Cerebellar nuclear complex (tissue), 1 donor: ENCODE measurements at places on chromosomes 13 and 19.

DNA sequence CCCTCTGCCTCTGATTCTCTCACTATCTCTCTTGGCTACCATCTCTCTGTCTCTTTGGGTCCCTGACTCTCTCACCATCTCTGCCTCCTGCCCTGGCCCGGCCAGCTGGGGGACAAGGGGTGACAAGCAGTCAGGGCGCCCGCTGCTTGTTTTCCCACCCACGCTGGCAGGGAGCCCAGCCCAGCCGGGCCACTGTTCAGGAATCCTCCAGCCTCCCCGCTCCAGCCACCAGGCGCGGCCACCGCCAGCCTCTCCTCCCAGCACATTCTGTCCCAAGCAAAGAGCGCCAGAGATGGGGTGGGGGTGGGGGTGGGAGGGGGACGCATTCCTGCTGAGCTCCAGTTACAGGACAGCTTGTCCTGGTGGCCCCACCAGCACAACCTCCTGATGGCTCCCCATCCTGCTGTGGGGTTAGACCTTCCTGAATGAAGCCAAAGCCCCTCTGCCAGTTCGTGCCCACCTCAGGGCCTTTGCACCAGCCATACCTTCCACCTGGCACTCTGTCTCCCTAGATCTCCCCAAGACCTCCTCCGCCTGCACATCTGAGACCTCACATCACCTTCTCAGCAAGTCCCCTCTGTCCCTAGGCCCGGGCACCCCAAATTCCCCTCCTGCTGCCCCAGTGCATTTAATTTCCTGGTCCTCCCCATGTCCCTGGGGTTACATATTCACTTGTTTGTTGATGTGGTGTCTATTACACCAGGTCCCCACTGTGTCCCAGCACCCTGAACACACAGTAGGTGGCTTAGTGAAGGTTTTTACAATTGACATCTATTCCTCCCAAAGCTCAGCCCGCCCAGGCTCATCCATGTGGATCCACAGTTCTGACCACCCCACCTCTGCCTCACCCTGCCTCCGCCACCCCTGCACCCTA, 12.5 kb downstream of the ARRDC2 start:
- DNase-seq = no peak

- DNase-seq = no peak
Measured at GRCh38 chr13:46387064-46387851, at the start of gene RUBCNL. Gene RUBCNL, minus strand, starts transcription at chr13:46387252. Its CDS starts 14,777 bp downstream, at chr13:46372475.

GRCh38 chr19:51014242-51014641, 5.3 kb downstream of the KLK10 start:
- DNase-seq = no peak

- DNase-seq = no peak
Measured at GRCh38 chr13:33441015-33441414, 155.5 kb upstream of the STARD13 start.

GRCh38 chr19:57825511-57825910, 4.6 kb upstream of the ZNF587B start:
- no peak for DNase-seq

- DNase-seq = no peak
Measured at GRCh38 chr19:16698914-16699313, 20.7 kb upstream of the NWD1 start.

DNA sequence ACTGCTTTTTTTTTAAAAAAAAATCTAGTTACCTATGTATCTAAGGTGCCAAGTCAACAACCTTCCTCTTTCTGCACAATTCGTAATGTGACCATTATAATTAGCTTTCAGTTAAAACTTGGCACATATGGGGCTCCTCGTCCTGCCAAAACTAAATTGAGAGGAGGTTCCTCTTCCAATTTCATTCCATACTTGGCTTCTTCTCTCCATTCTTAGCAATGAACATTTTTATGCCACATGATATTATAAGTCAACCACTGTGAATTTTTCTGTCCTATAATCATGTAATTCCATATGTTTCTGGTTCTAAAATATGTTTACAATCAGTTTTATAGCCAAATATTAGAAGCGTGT, 177.0 kb downstream of the DCLK1 start:
- DNase-seq = peak; percentile 63

DNA sequence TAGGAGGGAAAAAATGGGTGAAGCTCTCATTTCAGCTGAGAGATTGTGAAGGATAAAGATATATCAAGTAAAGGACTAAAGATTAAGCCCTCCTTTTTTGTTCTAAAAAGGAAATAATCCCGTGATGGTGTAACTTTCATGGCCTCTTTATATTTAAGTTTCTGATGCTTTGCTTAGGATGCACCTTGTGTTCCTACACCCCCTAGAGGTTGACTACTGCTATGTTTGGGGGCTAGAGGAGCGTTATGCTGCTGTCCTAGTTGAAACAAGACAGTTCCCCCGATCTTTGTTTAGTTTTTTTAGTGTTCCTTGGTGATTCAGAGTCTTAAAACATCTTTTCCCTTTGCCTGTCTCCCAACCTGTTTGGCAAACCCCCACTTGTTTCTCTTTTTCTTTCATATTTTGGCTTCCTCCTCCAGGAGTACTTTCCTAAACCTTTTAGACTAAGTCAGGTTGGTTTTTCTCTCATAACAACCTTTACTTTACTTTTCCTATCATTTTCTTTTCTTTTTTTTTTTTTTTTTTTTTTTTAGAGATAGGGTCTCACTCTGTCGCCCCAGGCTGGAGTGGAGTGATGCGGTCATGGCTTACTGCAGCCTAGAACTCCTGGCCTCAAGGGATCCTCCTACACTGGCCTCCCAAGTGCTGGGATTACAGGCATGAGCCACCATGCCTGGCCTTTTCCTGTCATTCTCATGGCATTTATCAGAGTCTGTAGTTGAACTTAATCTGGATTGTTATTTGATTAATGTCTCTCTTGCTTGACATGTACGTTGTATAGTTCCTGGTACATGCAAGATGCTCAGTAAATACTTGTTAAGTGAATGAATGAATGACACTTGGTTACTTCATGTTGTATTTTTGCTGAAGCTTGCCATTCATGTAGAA, 2.8 kb downstream of the UBA2 start:
- DNase-seq = no peak

GRCh38 chr19:18287836-18288772, 6.7 kb upstream of the JUND start:
- DNase-seq = no peak

GRCh38 chr19:50415661-50416033, 3.1 kb upstream of the SPIB start:
- no peak for DNase-seq

- no peak for DNase-seq
Measured at GRCh38 chr19:47540748-47541147, 25.9 kb upstream of the NAPA start.

DNA sequence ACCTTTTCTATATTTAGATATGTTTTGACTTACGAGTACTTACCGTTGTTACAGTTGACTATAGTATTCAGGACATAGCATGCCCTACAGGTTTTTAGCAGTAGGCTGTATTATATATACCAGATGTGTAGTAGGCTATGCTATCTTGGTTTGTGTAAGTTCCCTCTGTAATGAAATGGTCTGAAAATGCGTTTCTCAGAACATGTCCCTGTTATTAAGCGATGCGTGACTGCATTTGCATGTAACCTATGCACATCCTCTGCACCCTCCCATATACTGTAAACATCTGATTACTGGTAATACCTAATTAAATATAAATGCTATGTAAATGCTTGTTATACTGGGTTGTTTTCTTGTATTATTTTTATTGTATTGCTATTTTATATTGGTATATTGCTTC, 6.6 kb downstream of the ZNF766 start:
- DNase-seq = no peak

DNA sequence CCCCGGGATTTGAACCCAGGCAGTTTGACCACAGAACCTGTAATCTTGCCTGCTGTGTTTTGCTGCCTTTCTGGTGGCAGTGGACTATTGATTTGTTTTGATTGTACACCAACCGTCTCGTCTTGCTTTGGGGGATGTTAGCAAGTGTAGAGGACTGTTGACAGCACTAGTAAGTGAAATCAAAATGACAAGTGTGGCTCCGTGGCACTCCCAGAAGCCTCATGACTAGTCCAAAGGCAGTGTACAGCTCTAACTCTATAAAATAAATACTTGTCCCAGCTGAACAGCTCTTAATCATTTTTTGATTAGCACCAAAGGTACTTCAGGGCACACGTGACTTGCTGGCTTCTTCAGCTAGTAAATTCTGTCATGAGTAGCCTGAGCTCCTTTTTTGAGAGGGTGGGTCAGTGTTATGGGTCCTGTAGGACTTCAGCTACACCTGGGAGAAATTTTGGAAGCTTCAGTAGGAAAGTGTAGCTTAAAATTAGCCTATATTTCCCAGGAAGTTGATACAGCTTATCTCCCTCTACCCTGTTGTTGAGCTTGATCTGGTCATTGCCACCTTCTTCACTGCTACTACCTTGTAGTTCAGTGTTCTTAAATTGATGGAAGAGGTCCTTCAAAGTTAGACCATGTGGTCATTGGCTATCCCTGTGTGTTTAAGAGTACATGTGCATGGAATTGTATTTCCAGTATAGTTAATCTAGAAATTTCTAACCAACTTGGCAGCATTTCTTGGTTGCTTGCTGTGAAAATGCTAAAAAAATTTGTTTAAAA, 15.1 kb downstream of the TM9SF2 start:
- DNase-seq = no peak

GRCh38 chr19:18762125-18763023, 28.7 kb downstream of the COMP start:
- DNase-seq = peak; percentile 93

GRCh38 chr13:107799001-107799400, 416.3 kb downstream of the LIG4 start:
- no peak for DNase-seq

- DNase-seq = no peak
Measured at GRCh38 chr19:1663852-1664251, 11.4 kb upstream of the TCF3 start.

- DNase-seq = no peak
Measured at GRCh38 chr13:108383667-108384066, 114.1 kb downstream of the TNFSF13B start.

GRCh38 chr13:60494296-60494695, 97.3 kb downstream of the TDRD3 start:
- DNase-seq = no peak

DNA sequence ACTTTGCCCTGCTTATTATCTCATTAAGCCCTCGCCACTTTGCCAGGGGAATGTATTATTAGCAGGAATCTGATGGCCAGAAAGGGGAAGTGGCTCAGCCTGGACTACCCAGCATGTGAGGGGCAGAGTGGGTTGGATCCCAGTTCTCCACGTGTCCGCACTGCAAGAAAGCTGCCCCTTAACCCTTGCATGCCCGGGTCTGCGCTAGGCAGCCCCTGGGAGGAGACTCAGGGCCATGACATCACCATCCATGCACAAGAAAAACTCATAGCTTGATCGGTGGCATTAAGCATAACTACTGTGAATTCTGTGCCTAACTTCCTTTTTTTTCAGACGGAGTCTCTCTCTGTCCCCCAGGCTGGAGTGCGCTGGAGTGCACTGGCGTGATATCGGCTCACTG, 8.9 kb downstream of the CACNG8 start:
- DNase-seq = no peak

GRCh38 chr13:41780715-41781706, 179.9 kb downstream of the VWA8 start:
- no peak for DNase-seq

- DNase-seq = no peak
Measured at GRCh38 chr19:16436780-16437332, 34.9 kb downstream of the EPS15L1 start.

DNA sequence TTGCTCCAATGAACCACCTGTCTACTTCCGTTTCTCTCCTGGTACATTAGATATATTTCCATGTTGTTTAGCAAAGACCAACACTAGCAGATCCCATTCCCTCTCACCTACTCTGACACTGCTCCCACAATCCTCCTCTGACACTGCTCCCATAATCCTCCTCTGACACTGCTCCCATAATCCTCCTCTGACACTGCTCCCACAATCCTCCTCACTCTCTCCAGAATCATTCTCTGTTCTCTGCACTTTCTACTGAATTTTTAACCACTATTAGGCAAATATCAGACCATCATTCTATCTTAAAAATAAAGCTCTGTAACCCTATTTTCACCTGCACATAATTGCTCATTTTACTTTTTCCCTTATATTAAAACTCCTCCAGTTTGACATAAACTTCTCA, 578.5 kb upstream of the PCDH20 start:
- DNase-seq = no peak

DNA sequence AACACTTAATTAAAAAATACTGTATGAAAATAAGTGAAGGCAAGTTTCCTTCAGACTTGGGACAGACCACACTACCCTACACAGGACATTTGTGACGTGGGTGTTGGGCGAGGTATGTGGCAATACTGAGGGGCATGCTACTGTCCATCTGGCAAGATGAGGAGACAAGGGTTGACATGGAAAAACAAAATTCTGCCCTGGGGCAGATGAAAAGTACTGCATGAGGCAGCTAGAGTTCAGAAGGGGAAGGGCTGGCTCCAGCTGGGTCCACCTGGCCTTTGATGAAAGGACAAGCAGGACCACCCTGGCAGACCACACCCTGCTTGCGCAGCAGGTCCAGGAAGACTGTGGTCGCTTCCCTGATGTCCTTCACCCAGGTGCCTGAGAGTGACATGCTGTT, 43.2 kb downstream of the LATS2 start:
- DNase-seq = no peak

DNA sequence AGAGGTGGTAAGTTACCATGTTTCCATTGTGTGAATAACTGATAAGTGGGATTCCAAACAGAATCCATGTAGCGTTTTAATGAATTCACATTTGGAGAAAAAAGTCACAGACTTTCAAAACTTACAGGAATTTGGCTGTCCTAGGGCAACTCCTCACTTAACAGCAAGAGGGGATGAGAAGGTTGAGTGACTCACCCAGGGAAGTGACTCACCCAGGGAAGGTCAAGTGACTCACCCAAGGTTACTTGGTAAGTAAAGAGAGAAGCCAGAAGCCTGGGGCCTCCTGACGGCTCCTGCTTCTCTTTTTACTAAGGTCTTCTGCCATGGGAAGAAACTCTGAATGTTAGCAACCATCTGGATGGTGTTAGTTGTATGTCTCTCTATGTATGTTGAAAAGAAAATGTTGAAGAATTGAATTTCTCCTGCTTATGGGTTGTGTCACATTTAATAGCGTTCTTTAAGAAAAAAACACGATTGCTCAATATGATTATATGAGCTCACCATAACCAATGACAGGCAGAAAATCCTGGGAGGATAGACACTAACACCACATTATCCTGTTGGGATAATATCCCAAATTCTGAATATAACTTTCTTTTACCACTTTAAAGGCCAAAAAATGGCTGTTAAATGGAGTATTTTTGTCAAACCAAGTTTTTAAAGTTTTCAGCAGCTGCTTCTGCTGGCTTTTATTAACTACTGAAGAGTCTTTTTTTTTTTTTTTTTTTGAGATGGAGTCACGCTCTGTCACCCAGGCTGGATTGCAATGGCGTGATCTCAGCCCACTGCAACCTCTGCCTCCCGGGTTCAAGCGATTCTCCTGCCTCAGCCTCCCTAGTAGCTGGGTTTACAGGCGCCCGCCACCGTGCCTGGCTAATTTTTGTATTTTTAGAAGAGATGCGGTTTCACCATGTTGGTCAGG, 195.6 kb downstream of the GGACT start:
- DNase-seq = no peak

DNA sequence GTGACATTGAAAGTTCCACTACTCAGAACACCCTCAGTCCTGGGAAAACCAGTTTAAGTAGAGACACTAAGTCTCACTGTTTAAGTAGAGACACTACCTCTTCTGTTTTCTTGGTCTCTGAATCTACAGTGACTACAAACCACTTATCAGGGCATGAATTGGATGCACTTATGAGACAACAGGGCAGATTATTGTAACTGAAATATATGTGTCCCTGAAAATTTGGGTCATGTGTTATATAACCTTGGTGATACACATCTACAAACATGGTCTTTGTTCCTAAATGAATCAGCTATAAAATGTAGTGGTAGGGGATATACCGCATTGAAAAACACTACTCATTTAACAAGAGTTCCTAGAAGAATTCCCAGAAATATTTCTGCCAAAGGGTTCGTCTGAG, 55.7 kb downstream of the SERP2 start:
- DNase-seq = no peak

- DNase-seq = no peak
Measured at GRCh38 chr13:27182844-27183497, 11.4 kb upstream of the USP12 start.
